MCF 10A (cell line): ENCODE measurements at places on chromosomes 5 and 9. TPM values are rescaled to one million over a fixed set of nuclear protein-coding genes. Genes with fewer than 3 reads are reported as not detected.

Gene NTNG2
- total RNA-seq, result 0.44 TPM in 1 of 2 replicates, not detected in the other

Gene ANKRD18A
- 42.0 and 46.0 TPM in 2 replicates for total RNA-seq

Gene FBP1
- total RNA-seq, result not detected in 2 replicates

Gene ELOVL7
- total RNA-seq, result 10.3 and 14.3 TPM in 2 replicates

Gene KIF3A
- total RNA-seq, result 23.9 and 31.5 TPM in 2 replicates

Gene KIAA0825
- 2.1 and 2.5 TPM in 2 replicates for total RNA-seq

Gene ANKRD33B
- total RNA-seq, result 3.1 TPM in 2 replicates

Gene RC3H2
- 52.4 and 59.1 TPM in 2 replicates for total RNA-seq

Gene LCN9
- not detected in 2 replicates for total RNA-seq

Gene CDX1
- total RNA-seq, result not detected in 2 replicates

DNA sequence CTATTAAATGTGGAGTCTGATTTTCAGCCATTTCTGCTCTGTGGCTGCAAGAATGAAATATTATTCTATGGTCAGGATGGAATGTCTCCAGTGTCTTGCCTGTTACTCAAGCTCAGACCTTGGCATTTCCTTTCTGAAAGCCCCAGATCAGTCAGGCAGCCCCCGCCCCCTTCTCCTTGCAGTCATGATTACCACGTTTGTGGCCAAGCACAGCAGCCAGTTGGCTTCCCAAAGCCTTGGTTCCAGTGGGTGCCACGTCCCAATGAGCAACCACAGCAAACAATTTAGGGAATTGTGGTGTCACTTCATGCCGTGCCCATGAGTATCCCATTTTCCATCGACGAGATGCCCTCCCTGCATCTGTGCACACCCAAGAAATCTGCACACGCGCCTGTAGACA lies 9.7 kb upstream of the OBP2A start:
- H3K36me3 ChIP-seq, result no peaks in the 10 kb centered on the region
- DNase-seq, result no peak
- peaks cover 70% of the 10 kb centered on the region for H3K27me3 ChIP-seq
- H3K27ac ChIP-seq, result no peak overlapping the region
- no peaks in the 10 kb centered on the region for H3K4me1 ChIP-seq

GRCh38 chr9:133702798-133703590 lies 35.2 kb downstream of the SARDH start:
- no peak for DNase-seq
- no peaks in the 10 kb centered on the region for H3K36me3 ChIP-seq
- H3K27ac ChIP-seq, result no peak overlapping the region
- H3K4me1 ChIP-seq, result no peaks in the 10 kb centered on the region
- no peak overlapping the region for H3K4me3 ChIP-seq

GRCh38 chr5:107676702-107677101 lies 6.0 kb upstream of the EFNA5 start:
- peaks cover 20% of the 10 kb centered on the region for H3K4me1 ChIP-seq
- no peak overlapping the region for H3K27ac ChIP-seq
- DNase-seq, result no peak

DNA sequence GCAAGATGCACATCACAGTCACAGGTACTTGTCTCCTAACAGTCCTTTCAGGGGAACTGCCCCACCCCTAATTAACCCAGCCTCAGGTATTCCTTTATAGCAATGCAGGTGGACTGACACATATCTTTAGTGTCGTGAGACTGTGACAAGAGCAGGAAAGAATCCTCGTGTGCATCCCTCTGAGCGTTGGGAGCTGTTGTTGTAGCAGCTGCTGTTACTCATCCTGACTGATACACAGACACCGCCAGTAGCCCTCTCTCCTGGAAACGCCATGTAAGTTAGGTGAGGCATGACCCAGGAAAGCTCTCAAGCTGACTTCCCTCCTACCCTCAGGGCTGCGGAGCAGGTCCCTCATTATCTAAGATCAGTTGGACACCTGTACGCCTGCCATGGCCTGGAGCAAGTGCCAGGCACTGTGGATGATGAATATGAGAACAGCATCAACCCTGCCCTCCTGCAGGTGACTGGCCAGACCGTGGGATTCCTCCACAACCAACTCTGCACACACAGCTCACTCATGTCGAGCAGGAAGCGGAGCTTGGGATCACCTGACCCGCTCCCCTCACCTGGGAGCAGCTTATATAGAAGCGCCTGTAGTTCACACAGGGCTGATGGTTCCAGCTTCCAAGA lies 10.2 kb upstream of the LCN15 start:
- no peak for DNase-seq
- H3K36me3 ChIP-seq, result no peaks in the 10 kb centered on the region
- H3K27ac ChIP-seq, result no peak overlapping the region
- no peaks in the 10 kb centered on the region for H3K4me1 ChIP-seq
- H3K4me3 ChIP-seq, result no peak overlapping the region
- peaks cover 31% of the 10 kb centered on the region for H3K27me3 ChIP-seq

DNA sequence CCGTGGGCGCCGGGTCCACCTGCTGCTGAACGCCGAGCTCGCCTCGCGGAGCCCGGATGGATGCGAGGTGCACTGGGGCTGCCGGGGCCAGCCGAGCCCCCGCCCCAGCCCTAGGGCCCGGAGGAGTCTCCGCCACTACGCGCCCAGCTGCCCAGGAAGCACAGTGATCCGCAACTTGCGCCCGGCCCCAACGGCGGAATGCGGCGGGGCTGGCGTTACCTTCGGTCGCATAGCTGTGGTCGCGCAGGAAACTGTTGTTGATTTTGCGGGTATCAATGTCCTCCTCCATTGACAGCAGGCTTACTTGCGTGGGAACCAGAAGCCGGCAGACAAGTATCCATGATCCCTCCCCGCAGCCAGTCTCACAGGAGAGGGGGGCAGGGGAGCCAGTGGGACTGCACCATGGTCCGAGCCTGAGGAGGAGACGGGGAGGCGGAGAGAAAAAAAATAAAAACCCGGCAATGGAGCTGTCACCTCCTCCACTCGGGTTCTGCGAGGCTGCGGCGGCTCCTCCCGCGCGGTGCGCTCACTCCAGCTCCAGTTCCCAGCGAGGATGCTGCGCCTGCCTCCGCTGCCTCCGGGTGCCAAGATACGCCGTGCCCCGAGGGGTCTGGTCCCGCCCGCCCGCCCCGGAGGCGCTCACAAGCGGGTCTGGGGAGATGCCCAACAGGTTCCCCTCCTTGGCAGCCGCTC lies 628 bp downstream of the PPP2R2B start:
- peak overlapping the region; percentile 66 for H3K4me3 ChIP-seq
- no peak overlapping the region for H3K27ac ChIP-seq
- no peak for DNase-seq
- peaks cover under 1% of the 10 kb centered on the region for H3K4me1 ChIP-seq
- H3K36me3 ChIP-seq, result no peaks in the 10 kb centered on the region

DNA sequence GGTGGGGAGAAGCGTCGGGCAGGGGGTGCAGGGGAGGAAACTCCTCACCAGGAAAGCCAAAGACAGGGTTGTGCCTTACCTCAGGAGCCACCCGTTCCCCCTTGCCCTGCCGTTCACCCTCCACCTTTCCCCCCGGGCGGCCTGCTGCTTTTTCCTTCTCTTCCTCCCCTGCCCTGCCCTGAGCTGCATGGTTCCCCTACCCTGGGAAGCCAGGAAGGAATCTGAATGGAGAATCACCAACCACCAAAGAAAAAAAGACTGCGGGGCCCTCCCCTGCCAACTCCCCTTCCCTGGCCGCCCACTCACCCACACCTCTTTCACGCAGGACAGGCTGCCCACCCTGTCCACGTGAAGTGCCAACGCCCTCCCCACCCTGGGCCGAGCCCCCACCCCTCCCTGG lies 820 bp upstream of the NFX1 start:
- H3K27ac ChIP-seq, result peak overlapping the region; percentile 100
- DNase-seq, result no peak
- H3K36me3 ChIP-seq, result peaks cover 32% of the 10 kb centered on the region
- H3K27me3 ChIP-seq, result no peaks in the 10 kb centered on the region

- no peaks in the 10 kb centered on the region for H3K27me3 ChIP-seq
Measured at GRCh38 chr9:8473244-8474020, 673.9 kb upstream of the DMAC1 start.

GRCh38 chr5:68423154-68423811 lies 207.7 kb downstream of the PIK3R1 start:
- H3K4me1 ChIP-seq, result peaks cover 37% of the 10 kb centered on the region
- no peaks in the 10 kb centered on the region for H3K27me3 ChIP-seq

- H3K4me1 ChIP-seq, result no peaks in the 10 kb centered on the region
- H3K4me3 ChIP-seq, result no peak overlapping the region
- peaks cover 6% of the 10 kb centered on the region for H3K36me3 ChIP-seq
- no peak for DNase-seq
- no peaks in the 10 kb centered on the region for H3K27me3 ChIP-seq
Measured at GRCh38 chr9:123658792-123659191, 271.1 kb downstream of the DENND1A start.

GRCh38 chr5:155746367-155747038 lies 580.5 kb upstream of the SGCD start:
- no peaks in the 10 kb centered on the region for H3K4me1 ChIP-seq
- no peak overlapping the region for H3K4me3 ChIP-seq
- no peak for DNase-seq
- no peak overlapping the region for H3K27ac ChIP-seq

DNA sequence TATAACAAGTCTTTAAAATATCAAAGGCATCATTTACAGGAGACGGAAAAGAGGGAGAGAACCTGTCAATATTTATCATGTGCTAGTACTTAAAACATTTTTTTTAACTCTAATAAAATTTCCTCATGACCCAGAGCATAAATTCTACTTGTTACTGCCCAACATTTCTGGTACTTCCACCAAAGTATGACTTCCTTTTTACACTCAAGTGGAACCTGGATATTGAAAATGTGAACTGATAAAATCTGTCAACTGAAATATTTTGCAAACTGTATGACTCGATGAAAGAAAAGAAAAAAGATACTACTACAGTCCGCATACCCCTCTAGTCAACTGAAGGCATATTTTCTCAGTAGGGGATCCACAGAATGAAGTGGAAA lies 37.1 kb downstream of the FAM13B start:
- no peak overlapping the region for H3K4me3 ChIP-seq
- H3K27me3 ChIP-seq, result no peaks in the 10 kb centered on the region
- DNase-seq, result no peak
- peak overlapping the region; percentile 11 for H3K27ac ChIP-seq
- H3K36me3 ChIP-seq, result peaks cover 47% of the 10 kb centered on the region
- H3K4me1 ChIP-seq, result peaks cover 26% of the 10 kb centered on the region

DNA sequence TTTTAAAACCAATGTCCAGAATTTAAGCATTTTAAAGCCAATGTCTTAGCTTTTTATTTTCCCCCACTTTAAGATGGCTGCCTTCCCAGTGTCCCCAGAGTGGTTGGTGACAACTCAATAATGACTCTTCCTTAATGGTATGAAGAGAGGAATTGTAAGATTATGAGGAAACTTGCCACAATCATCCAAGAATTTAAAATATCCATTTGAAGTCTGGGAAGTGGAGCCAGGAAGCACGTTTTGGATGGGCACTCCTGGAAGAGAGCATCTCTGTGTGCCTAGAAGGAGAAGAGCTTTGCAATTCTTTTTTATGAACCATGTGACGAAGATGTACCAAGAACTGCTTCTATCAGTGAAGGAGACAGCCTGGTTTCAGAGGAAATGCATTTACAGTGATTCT lies 11.3 kb upstream of the IGFBPL1 start:
- no peaks in the 10 kb centered on the region for H3K27me3 ChIP-seq
- no peak overlapping the region for H3K4me3 ChIP-seq
- no peaks in the 10 kb centered on the region for H3K36me3 ChIP-seq
- H3K4me1 ChIP-seq, result no peaks in the 10 kb centered on the region

- peaks cover 63% of the 10 kb centered on the region for H3K27me3 ChIP-seq
- DNase-seq, result no peak
- H3K36me3 ChIP-seq, result no peaks in the 10 kb centered on the region
- peaks cover 10% of the 10 kb centered on the region for H3K4me1 ChIP-seq
- no peak within 1 kb of the TSS for H3K4me3 ChIP-seq
- no peak within 1 kb of the TSS for H3K27ac ChIP-seq
Measured at GRCh38 chr9:34957492-34958410, at the start of gene PHF24. Gene PHF24 (plus strand): TSS chr9:34958285. CDS start chr9:34971299, 13,014 bp downstream.
